Posterior vena cava (tissue), 2 donors: ENCODE measurements at places on chromosomes 5 and 9.

- no peak for DNase-seq
These were observed 99.3 kb upstream of the LHFPL2 start for GRCh38 chr5:78747705-78748359.

DNA sequence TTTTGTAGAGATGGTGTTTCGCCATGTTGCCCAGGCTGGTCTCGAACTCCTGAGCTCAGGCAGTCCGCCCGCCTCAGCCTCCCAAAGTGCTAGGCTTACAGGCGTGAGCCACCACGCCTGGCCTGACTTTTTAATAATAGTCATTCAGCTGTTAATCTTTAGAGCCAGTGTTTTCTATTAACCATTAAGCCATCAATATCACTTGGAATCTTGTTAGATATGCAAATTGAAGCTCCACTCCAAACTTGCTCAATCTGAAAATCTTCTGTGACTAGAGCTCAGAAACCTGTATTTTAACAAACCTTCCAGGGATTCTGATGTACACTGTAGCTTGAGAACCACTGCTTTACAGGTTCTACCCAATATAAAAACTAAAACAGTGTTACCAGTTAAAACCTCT, 113.5 kb downstream of the CDC42SE2 start:
- DNase-seq: no peak

- no peak for DNase-seq
These were observed 10.7 kb upstream of the STK32A start for GRCh38 chr5:147223948-147224791.

DNA sequence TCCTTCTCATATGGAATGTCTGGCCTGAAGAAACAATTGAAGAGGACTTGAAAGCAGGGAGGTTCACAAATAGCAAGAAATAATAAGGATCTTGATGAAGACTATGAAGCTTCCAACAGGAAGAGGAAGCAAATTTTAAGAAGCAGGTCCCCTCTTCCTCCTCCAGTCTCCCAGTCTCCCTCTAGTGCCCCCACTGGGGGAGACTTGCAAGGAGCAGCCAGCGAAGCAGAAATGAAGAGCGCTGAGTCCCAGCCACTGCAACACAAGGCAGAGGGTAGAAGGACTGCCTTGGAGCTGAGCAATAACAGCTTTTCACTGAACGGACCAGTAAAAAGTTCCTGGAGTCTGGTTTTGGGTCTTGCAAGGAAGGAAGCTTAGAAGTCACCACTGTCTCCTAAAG, 32.6 kb upstream of the ACO1 start:
- DNase-seq: no peak
